ENCODE measurements at places on chromosomes 2 and 18.

GRCh38 chr2:215454519-215455246 is 18.8 kb upstream of the FN1 start:
- DNase-seq = peak; percentile 38

- no peak for DNase-seq
Measured at GRCh38 chr2:101534149-101534611, 59.3 kb upstream of the RFX8 start.

GRCh38 chr2:100208141-100208770 is 65.9 kb upstream of the AFF3 start:
- no peak for DNase-seq

DNA sequence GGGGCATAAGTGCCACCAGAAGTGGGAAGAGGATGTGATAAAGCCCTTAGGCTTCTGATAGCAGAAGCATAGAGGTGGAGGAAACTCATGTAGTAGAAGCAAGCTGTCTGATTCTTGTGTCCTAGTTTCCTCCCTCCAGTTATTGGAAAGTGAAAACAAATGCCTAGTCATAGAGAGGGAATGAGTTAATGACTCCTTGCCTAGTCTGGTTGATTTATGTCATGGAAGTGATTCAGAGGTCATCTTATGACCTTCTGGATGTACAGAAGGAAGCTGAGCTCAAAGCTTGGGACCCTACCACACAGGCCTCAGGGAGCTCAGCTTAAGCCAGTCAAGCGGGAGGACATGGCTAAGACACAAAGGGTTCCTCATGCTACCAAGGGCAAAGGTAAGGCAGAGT is 232.2 kb downstream of the THSD7B start:
- no peak for DNase-seq

GRCh38 chr18:74501386-74501785 is 5.2 kb downstream of the CNDP2 start:
- no peak for DNase-seq

- no peak for DNase-seq
Measured at GRCh38 chr18:79530821-79531220, 135.1 kb downstream of the NFATC1 start.

DNA sequence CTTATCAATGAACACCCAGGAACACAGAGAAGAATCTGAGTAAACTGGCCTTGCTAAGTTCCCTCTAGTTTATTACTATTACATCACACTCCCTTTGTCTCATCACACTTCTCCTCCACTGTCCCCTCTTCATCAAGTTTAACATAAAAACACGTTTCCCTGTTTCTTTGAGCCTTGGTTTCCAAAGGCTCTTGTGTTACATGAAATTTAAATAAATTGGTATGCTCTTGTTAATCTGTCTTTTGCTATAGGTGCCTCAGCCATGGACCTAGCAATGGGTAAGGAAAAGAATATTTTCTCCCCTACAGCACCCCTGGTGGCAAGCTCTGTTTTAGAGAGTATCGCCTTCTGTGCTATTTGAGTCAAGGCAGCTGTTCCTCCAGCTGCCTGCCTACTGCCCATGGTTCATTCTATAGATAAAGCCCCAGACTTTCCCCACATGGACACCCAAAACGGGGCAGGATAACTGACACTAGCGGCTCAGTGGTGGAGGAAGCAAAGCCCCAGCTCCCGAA is 31.8 kb downstream of the TGIF1 start:
- DNase-seq = peak; percentile 33

DNA sequence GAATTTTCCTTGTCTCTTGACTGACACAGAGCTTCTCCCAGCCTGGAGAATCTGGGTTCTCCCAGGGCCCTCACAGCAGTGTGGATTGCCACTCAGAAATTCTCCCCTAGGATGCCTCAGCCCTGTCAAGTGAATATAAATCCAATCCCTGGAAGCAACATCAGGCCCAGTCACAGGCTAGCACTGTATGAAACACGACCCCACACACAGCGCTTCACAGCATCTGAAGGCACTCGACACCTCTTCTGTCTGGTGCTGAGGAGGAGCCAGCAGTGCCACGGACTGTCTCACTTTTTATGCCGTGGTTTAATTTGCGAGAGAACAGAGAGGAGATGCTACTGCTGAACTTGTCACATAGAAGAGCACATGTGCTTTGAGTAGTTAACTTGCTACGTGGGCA is 164.5 kb downstream of the NAPG start:
- no peak for DNase-seq

DNA sequence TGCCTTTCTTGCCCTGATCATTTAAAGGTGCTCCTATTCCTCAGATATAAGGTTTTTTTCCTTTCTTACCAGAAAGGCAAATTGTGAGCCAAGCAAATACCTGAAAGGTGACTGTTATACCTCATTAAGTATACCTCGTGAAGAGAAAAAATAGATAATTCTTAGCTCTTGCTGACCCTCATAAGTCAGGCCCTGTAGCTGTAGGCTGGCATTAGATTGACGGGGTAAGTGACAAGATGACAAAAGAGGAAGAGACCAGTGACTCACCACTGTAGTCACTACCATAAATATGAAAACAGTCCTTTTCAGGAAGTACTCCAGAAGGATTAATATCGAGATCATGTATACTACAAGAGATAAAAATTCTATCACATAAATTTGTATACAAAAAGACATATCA is 104.6 kb downstream of the PTPN4 start:
- DNase-seq = no peak

DNA sequence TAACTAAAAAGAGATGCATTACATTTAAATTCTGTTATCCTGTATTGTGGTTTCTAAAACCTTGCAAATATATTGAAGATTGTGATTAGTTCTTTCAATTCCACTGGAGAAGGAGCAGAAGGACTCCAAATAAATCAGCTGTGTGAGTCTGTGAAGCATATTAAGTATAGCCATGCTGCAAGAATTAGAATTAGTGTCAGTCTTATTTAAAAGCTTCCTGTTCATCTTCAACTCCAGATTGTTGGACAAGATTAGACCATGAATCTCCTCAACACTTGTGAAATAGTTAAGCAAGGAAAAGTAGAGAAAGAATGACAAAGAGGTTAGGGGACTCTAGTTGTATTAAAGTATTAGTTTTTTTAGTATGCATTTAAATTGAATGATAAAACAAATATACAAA is 92.5 kb upstream of the LRP1B start:
- no peak for DNase-seq

Measured in GM13976 (cell line).